Stimulated activated CD4-positive, alpha-beta T cell treated with anti-CD3 and anti-CD28 coated beads, Interleukin-1b, Interleukin-23, amount 100 ng/mL, for 1 hour (primary cell): ENCODE measurements at places on chromosomes 12 and 14.

DNA sequence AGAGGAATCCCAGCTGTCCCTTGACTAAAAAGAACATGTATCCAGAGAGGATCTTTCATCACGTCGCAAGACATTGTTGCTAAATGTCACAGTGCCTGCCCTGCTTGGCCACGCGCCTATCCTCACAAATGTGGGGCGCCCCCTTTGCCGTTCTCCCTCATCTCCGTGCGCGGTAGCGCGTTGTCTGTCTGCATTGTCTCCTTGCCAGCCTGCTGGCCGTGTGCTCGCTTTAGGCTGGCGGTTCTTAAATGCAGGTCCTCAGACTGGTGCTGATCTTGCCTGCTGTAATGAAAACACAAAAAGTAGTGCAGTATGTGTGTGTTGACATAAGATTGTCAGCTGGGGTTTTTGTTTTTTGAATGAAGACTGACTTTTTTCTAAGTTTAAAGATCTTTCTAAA, 198.2 kb upstream of the RGS6 start:
- DNase-seq, result no peak

- no peak for DNase-seq
Observed at GRCh38 chr12:54409267-54409666, 9.8 kb downstream of the ITGA5 start.

DNA sequence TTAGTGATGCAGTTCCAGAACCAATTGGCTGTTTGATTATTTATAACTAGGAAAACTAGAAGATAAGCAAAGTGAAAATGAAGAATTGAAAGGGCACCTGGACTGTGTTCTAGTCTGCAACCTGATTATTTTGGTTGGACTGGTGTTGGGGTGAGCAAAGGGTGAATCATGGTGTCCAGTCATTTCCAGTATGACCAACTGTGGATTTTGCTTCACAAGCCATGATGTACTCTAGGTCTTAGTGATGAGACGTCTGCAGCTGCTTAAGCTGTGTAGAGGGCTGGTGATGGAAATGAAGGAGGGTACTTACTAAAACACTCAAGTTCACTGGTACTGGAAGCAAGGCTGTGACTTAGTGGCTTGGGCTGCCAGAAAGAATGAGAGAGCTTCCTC, 193.2 kb upstream of the FRMD6 start:
- DNase-seq, result no peak

DNA sequence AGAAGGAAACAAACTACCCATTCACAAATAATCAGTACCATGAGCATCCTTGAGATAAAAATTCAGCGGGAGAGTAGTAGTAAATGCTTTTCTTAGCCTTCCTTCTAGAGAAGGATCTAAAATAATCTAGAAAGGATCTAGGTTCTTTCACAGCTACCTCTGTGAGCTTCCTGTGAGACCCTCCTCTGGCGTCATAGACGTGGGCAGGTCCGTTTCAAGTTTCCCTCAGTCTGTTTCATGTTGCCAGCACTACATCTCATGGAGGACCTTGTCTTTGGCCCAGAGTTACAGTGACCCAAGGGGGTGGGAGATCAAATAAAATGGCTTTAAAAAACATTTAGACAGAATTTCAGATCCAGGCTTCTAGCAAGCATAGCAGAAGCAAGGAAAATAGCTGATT, 13.6 kb downstream of the DAAM1 start:
- DNase-seq, result no peak
